ENCODE measurements at places on chromosomes 13 and 19. TPM values are rescaled to one million over a fixed set of nuclear protein-coding genes. Genes with fewer than 3 reads are reported as not detected.
A peak's percentile ranks its signal among the peaks of the same experiment; 100 is the strongest.

- peak; percentile 86 for DNase-seq
Observed at GRCh38 chr19:10644260-10645007, 9.7 kb upstream of the ILF3 start.

DNA sequence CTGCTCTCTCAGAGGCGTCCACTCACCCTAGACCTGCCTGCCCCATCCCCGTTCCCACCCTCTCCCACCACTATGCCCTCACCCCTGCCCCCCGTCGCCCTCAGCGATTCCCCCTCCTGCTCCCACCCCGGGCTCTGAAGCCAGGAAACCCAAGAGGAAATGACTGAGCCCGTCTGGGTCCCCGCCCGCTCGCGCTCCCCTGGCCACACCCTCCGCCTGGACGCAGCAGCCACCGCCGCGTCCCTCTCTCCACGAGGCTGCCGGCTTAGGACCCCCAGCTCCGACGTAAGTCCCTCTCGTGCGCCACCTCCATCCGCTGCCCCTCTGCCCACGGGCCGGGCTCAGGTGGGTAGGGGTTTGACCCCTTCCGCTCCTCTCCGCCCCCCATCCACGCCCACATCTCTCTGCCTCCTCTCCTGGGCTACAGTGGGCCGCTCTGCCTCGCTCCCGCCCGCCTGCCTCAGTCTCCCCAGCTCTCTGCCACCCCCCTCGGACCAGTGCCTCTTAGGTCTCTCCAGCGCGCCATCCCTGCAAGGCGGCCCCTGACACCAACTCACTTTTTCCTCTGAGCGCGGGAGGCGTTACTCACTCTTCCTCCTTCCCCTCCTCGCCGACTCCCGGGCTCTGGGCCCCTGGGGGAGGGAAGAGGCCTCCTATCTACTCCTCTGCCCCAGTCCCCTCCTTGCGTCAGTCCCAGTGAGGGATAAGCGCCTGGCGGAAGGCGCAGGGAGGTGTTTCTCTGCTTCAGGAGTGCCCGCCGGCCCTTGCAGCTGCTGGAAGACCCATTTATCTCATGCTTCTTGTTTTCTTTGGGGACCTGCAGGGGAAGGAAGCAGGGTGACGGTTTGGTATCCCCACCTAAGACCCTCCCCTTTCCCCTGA is at the start of gene FXYD5:
Gene FXYD5 (plus strand): TSS at position 211 of the 882 bp plus-strand sequence. CDS start 816 bp downstream, outside the sequence.
- no peak for DNase-seq

Gene CILP2
- total RNA-seq, result 5.6 TPM

- DNase-seq, result no peak
Observed at GRCh38 chr13:39684531-39685137, 29.2 kb downstream of the COG6 start.

- DNase-seq, result no peak
Observed at GRCh38 chr19:31761281-31761913, 412.2 kb upstream of the TSHZ3 start.

DNA sequence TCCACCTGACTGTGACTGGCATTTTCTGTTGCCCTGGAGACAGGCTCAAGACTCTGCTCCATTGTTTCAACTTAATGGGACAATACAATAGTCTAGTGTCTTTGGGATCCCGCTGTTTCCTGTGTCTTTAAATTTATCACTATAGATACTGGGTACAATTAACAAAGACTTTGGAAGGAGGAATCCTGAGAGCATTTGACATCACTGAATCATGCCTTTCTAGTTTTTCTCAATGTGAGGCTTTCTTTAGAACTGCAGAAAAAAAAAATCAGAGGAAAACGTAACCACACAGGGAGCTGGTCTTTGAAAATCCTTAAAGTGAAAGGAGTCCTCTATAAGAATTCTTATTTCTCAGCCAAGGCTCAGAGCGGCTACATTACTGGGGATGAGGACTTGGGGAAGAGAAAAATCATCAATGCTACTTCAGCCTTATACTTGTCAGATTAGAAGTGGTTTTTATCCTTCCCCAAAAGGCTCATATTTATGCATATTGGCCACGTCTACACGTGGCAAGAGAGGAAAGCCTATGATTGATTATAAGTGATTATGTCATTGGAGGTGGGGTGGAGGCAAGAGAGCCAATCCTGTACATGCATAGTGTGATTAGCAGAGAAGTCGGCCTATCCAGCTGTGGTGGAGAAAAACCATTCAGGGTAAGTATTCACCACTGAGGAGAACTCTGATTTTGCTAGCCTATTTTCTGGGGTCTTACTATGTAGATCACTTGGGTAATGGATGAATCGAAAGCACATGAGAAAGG is 34.4 kb upstream of the UBL3 start:
- peak; percentile 72 for DNase-seq

GRCh38 chr19:4368128-4368820 is 24.9 kb downstream of the MPND start:
- DNase-seq, result no peak

DNA sequence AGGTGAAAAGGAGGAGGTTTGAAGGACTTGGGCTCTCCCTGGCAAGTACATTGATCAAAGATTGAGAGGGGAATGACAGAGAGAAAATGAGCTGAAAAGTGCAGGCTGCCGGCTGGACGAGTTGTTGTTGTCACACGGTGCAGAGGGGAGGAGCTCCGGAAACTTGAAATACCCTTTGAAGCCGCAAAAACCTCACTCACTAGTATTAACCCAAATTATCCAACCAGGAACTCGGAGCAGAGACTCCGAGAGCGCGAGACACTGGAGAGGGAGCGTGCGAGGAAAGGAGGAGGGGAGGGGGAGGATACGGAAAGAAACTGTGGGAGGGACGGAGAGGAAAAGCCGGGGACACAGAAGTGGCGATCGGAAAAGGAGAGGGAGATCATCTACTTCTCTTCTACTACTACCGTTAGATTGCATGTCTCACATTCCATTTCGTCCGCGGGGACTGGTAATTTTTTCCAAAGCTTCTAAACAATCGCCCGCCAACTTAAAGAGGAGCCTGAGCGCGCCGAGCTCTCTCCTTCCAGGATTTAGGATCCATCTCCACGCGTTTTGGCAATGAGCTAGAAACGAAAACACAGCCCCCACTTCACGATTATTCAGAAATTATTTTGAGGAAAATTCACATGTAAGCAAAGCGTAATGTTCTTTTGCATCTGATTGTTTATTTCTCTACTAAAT is at the start of gene DACH1:
Gene DACH1 (minus strand): TSS at position 74 of the 684 bp plus-strand sequence.
- peak; percentile 43 for DNase-seq

Gene PGLYRP2
- 43.7 TPM for total RNA-seq

Gene IQCN
- 62.3 TPM for total RNA-seq

GRCh38 chr19:46069806-46070341 is 29.1 kb upstream of the IGFL4 start:
- no peak for DNase-seq

Gene TMEM255B
- total RNA-seq, result 10.9 TPM

Gene CYTH2
- total RNA-seq, result 123 TPM

Gene CD177
- total RNA-seq, result 0.39 TPM

Gene POSTN
- total RNA-seq, result 23.0 TPM

Gene C5AR2
- 3.9 TPM for total RNA-seq

DNA sequence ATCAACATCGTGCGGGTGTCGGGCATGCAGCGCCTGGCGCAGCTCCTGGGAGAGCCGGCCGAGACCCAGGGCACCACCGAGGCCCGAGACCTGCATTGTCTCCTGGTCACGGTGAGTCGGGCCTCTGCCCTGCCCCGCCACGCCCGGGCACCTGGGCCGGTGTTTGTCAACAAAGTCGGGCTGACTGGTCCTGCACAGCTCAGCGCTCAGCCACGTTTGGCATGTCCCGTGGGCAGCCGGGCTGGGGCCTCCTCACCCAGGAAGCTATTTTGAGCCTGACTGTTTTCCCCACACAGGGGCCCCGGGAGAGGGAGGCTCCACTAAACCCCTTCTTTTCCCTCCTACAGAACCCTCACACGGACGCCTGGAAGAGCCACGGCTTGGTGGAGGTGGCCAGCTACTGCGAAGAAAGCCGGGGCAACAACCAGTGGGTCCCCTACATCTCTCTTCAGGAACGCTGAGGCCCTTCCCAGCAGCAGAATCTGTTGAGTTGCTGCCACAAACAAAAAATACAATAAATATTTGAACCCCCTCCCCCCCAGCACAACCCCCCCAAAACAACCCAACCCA is 1.3 kb downstream of the GADD45B start:
- DNase-seq, result no peak

DNA sequence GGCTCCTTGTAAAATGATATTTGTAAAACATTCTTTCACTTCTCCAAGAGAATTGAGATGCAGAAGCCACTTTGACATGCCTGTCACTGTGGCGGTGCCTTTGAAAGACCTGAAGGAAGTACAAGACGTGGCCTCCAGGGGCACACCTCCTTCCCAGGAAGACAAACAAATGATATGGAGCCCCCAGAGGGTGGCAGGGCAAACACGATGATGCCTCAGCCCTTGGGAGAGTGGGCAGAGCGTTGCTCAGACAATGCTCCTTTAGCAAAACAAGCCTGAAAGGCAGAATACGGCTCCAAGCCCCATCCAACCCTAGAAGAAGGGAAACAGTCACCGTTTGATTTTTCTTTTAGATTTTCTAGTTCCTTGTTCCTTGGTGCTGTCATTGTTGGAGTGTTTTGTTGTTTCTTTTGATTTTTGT is 9.2 kb upstream of the ATP12A start:
- DNase-seq, result no peak

Gene CCNE1
- total RNA-seq, result 17.6 TPM

GRCh38 chr13:41053384-41053826 is 7.9 kb upstream of the WBP4 start:
- DNase-seq, result no peak

Gene KLF16
- 14.7 TPM for total RNA-seq

GRCh38 chr13:111161601-111162600 is 46.8 kb downstream of the ARHGEF7 start:
- DNase-seq, result no peak

GRCh38 chr19:45876411-45877197 is 9.3 kb downstream of the IRF2BP1 start:
- no peak for DNase-seq

GRCh38 chr19:958967-959855 is 24.9 kb upstream of the WDR18 start:
- no peak for DNase-seq

GRCh38 chr19:17468302-17469091 is 1.8 kb upstream of the SLC27A1 start:
- peak; percentile 78 for DNase-seq

Gene CAMSAP3
- 64.7 TPM for total RNA-seq

Gene URAD
- 1.6 TPM for total RNA-seq

- DNase-seq, result peak; percentile 72
Observed at GRCh38 chr19:41957838-41958366, 1.2 kb downstream of the RABAC1 start.

DNA sequence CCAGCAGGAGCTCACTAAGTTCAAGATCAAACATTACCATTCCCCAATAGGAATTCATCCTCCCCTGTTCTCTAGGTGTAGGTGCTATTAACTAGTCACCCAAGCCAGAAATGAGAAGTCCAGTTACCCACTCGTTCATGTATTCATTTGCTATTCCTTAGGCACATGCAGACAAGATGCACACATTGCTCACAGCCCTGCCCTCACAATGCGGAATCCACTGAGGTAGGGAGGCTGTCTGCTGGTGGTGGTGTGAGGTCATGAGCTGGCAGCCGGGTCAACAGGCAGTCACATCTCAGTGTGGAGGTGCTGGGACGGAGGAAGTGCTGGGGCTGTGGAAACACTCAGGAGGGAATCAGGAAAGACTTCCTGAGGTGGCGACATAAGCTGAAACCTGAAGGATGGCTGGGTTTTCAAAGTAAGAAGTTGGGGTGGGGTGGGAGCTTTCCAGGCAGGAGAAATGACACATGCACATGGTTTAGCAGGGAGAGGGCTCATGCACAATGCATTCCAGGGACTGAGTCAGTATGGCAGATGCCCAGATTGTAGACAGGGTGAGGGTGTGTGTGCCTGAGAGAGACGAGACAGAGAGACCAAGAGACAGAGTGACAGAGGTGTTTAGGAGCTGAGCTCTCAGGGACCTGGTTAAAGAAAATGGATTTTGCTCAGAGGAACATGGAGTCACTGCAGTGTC is 117.6 kb downstream of the USP12 start:
- DNase-seq, result no peak

GRCh38 chr19:7994928-7995809 is 10.3 kb downstream of the ELAVL1 start:
- DNase-seq, result no peak

Gene SULT2B1
- total RNA-seq, result 1.4 TPM

DNA sequence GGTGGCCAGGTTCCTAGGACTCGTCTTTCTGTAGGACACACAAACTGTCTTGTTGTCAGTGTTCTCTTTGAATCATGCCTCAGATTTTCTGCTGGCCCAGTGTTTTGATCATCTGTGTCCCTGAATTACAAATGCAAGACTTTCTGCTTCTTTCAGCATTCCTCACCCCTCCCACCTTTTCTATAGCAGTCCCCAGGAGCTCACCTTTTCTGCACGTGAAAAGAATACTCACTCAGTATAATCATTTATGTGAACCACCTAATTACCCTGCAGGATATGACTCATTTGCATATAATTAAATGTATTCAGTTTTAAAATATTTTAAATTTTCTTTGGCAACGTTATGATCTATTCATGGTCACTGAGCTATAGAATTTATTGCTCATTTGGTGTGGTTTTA is 389.2 kb downstream of the ITGBL1 start:
- no peak for DNase-seq

Data from testis (tissue), 5 donors.